ENCODE measurements at places on chromosomes 6 and 20. TPM values are rescaled to one million over a fixed set of nuclear protein-coding genes. Genes with fewer than 3 reads are reported as not detected.

DNA sequence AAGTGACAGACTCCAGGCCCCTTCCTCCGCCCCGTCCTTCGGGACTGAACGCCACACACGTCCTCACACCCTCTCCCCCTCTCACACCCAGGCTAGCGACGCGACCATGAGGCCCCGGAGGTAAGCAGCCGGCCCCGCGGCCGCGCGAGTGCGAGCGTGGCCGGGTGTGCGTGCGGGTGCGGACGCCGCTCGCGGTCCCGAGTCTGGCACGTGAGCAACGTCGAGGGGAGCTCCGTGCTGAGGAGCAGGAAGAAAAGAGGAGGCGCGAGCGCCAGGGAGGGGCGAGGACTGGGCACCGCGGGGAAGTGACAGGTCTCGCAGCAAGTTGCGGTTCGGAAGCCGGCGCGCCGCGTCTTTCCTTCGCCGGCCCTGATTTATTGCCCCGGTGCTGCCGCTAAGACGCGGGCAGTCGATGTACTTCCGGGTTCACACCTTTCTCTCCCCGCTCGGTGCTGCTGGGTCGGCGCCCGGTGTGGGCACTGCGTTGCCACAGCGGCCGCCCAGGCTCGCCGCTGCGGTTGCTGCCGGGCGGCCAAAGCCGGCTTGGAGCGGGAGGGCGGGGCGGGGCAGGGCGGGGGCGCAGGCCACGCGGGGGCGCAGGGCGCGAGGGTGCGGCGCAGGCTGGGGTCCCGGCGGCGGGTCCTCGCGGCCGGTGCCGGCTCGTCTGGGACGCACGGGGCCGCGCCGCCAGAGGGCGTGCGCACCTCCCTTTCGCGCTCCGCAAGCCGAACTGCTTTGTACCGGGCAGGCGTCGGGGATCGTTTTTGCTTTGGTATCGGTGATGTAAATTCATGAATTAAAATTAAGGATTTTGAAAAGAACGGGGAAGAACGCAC, 15.8 kb upstream of the LIN28B start:
- peak; percentile 23 for DNase-seq

- no peak for DNase-seq
Measured at GRCh38 chr20:37687478-37687805, 6.4 kb upstream of the CTNNBL1 start.

CST2 gene
- not detected for total RNA-seq

PTPRT gene
- total RNA-seq: not detected

FAM209B gene
- total RNA-seq: 2.9 TPM

LY86 gene
- total RNA-seq: not detected

NHSL1 gene
- total RNA-seq: not detected

GRCh38 chr6:13409991-13410390, 77.4 kb downstream of the GFOD1 start:
- no peak for DNase-seq

EFCAB8 gene
- 0.75 TPM for total RNA-seq

GRCh38 chr6:141521440-141521839, 611.3 kb upstream of the GJE1 start:
- DNase-seq: no peak

DNA sequence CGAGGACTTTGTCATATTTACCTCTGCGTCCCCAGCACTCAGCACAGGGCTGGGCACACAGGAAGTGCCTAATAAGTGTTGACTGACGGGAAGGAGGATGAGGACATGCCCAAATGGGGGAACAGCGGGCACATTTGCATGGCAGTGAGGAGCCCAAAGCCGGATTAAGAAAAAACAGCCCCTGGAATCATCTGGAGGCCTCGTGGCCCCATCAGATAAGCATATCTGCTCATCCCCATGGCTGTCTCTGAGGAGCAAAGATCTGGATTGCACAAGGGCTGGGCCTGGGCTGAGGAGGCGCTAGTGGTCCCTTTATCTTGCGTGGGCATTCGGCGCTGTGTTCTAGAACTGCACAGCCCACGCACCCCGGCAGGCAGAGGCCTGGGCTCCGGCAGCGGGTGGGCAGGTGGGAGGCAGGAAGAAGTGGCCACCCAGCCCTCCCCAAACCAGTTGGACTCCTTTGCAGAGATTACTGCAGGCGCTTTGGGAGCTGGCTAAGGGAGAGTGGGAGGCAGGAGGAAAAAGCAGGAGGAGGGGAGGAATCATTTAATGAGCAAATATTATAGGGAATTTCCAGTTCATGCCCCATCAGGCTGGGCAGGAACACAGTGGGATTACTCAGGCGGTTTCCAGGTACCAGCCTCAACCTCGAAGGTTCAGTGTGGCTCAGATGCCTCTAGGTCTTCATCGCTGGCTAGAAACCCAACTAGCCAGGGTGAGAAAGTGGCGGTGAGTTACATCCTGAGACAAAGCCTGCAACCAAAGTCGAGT, 108.1 kb downstream of the CEBPB start:
- no peak for DNase-seq

GRCh38 chr6:157058574-157058973, 264.7 kb downstream of the TMEM242 start:
- peak; percentile 44 for DNase-seq

CYP39A1 gene
- not detected for total RNA-seq

DNA sequence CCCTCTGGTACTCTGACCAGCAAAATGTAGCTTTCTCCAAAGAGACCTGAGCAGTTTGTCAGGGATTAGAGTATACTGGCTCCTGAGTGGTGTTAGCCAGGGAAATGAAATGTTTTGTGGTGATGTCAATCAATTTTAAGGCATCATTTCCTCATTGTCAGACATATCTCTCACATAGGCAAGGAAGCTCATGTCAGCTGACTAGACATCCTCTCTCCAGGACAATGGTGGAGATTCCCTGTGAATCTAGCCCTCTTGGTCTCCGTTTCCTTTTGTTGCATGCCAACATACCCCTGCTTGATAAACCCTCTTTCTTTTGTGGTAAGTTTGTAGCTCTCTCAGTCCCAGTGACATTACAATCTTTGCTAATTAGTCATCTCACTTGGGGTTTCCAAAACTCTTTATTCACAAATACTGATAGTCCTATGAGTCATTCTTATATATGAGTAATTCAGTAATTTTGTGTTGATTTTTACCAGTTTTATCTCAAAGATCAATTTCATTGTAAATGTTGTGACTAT, 135.6 kb upstream of the PTPRK start:
- DNase-seq: no peak

LINC00237 gene
- total RNA-seq: not detected

DNA sequence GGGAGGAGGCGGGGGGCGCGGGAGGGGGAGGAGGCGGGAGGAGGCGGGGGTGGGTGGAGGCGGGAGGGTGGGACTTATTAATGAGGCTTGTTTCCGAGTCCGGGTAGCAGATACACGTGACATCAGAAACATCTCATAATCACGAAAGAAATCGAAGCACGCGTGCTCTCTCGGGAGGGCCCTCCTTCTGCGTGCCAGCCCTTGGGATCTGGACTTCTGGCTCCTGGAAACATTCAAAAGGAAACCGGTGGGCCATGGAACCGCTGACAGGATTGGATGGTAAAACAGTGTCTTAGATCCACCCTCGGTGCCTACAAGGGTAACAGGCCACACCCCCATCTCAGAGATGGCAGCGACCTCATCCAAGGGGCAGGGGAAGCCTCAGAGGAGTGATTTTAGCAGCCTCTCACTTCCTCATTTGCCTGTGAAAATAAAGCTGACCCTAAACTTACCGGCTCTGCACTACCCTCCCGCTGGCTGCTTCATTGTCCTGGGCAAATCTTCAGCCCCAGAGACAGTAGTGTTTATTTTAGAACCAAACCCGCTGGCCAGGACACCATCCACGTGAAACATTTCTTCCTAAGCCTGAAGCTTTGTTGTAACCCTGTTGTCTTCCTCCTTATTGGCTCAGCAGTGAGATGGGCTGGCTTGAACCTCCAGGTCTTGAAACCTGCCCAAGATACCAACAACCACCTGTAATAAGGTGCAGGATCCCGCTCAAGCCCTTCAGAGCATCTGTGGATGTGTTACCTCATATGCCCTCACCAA, 97.5 kb downstream of the PSMG4 start:
- peak; percentile 52 for DNase-seq

GRCh38 chr20:9523636-9524035, 9.2 kb downstream of the LAMP5 start:
- DNase-seq: no peak

DNA sequence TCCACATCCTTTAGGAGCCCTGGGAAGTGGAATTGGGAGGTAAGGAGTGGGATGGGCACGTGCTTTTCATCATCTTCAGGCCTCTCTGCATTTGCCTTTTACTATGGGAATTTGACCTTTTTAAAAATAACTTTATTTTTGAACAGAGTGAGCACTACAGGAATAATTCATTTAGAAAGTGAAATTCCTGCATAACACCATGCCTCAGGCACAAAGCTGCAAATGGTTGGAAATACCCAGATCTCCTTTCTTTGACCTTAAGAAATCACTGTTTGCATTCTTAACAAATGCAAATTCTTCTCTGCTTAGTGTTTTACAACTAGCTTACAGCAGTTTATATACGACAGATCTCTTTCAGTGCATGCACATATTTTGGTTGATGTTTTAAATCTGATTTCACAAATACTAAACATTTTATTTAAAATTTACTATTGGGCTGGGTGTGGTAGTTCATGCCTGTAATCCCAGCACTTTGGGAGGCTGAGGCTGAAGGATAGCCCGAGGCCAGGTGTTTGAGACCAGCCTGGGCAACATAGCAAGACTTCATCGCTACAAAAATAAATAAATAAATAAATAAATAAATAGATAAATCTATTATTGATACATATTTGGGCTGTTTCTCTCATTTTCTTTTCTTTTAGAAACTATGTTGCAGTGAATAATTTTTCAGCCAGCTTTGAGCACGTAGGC, 24.5 kb downstream of the CST8 start:
- no peak for DNase-seq

DNA sequence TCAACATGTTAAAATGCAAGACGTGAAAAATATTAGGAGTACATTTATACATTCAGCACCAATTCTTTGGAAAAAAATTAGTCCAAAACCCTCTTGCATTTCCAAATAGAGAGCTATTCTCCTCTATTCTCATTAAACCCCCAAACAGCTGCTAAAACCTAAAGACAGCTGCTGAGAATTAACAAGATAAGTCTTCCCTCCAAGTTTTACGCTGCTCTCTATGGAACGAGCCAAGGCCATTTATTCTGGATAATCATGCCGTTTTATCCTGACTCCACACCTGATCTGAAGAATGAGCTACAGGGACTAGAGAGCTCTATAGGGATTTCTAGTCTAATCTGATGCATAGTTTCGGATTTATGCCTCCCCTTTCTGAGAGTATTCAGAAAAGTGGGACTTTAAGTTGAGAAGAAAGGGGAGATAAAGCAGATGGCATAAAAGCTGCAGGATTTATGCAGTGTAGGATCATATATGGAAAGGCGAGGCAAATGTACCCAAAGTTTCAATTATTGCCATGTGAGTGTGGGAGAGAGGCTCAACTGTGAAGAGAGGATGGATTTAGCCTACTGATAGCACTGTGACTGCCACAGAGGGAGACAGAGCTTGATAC, 64.7 kb upstream of the HS3ST5 start:
- no peak for DNase-seq

DNA sequence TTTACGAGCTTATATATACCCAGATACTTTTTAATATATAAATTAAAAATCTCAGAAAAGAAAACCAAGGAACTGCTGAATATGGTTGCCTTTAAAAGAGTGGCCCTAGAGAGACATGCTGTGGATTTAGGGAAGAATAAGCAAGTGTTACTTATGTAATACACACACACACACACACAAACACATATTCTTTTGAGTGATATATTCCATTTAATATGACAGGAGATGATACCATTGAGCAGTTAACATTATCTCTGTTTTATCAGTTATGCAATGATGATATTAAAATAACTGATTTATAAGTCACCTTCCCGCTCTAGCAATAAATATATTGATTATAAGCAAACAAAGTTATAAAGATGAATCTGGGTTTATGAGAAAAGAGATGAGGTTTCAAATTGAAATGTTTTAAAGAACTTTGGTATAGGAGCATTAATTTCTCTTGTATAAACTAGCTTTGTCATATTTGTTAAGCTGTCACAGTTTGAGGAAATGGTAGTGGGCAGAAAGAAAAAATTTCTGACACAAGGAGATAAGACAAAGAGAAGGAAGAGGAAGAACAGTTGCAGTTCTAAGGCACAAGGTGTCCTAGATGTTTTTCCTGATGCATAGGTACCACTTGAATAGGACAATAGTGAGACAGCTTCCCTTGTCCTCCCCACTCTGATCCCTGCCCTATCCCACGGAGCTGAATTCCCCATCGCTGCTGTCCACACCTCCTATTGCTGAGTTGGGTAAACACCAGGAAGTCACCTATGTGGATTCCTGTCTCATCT, 26.4 kb downstream of the GPX5 start:
- no peak for DNase-seq

DNA sequence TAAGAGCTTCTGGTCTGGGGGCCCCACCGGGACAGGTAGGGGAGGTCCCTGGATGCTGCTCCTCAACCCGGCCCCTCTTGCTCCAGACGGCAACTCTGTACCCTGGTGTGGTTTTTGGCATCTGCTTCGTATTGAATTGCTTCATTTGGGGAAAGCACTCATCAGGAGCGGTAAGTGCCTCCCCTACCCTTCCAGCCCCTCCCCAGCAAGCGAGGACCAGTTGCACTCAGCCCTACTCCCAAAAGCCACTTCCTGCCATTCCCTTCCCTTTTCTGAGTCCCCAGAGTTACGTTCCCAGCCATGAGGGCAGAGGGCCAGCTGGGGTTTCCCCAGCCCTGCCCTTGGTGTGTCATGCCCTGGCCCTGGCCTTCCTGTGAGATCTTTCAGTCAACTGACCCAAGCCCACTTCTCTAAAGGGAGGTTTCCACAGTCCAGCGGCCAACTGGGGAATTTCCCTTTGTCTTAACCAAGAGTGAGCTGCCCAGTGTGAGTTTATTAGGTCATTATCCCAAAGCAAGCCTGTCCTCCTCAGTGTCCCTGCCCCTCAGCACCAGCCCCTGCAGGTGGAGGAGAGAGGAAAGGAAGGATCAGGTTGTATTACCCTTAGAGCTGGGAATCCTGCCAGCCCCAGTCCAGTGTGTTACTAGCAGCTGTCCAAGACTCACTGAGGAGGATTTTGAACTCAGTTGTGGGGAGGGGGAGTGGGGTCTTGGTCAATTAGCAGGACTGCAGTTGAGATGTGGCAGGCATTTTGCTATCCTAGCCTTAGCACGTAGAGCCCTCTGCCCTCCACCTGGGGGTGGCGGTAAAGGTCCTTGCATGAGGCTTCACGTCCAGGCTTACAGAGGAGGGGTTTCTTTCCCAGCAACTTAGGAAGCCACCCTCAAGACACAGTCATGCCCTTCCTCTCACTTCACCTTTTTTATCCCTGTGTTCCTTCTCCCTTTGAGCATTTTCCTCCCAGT, 45.8 kb downstream of the TM9SF4 start:
- peak; percentile 49 for DNase-seq

MOG gene
- not detected for total RNA-seq

CCN6 gene
- not detected for total RNA-seq

DNA sequence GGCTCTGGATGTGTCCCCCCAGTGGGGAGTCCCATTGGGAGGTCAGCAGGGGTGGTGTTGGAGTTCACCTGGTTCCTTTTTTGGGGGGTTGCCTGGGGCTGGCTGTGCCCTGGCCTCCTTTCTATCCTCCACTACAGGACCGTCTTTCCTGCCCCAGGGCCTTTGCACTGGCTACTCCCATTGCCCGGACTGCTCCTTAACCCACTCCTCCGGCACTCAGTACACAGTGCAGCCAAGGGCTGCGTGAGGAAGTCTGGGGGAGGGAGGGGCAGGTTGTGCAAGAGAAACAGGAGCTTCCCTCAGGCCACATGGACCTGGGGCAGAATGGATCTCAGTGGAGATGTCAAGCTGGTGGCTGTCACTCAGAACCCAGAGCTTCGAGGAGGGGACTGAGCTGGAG, 429.3 kb upstream of the SULF2 start:
- no peak for DNase-seq

LHFPL5 gene
- total RNA-seq: not detected
